GM06990 (cell line): ENCODE measurements at places on chromosomes 6 and 20.

DNA sequence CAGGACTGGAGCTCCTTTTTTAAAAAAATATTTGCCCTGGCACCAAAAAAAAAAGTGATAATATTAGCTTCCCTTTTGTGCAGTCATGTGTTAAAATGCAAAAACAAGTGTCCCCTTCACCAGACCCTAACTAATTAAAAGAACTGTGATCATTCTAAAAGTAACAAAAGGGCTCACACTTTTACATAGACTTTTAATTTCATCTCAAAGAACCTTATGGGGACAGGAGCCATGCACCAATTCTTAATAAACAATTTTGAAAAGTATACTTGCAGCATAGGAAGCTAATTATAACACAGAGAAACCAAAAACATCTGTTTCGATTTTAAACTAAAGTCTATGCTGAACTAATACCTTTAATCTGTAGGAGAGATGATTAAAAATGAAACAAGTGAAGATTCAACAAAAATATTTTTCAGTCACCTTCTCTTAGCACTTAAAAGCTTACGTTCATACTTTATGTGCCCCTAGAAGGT, 17.3 kb downstream of the STX7 start:
- peak; percentile 74 for DNase-seq

GRCh38 chr20:53652090-53652858, 58.6 kb upstream of the ZNF217 start:
- DNase-seq = peak; percentile 73

- no peak for DNase-seq
Observed at GRCh38 chr6:167997642-167998041, at the start of gene KIF25. Gene KIF25, plus strand, starts transcription at chr6:167997671. Its CDS starts 31,915 bp downstream, at chr6:168029586.

DNA sequence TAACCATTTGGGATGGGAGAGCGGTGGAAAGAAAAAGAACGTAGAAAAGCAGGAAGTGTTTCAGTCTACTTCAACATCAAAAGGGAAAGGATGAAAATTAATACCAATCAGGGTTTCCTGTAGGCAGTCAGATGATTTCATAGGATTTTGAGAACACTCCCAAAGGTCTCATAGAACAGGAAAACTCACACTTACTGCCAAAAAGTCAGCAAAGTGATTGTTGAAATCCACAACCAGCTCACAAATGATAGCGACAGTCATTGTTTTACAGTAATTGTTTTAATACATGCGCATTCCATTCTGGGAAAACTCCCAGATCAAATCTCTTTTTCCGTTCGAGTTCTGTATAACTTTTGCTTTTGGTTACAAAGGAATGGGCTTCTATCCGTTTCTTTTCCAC, 5.3 kb upstream of the CNKSR3 start:
- DNase-seq = no peak

- no peak for DNase-seq
Observed at GRCh38 chr20:1338801-1339200, 9.9 kb upstream of the SDCBP2 start.

- peak; percentile 47 for DNase-seq
Observed at GRCh38 chr20:19692685-19693119, 65.4 kb upstream of the RIN2 start.

GRCh38 chr20:22381812-22382416, 202.5 kb downstream of the FOXA2 start:
- no peak for DNase-seq

DNA sequence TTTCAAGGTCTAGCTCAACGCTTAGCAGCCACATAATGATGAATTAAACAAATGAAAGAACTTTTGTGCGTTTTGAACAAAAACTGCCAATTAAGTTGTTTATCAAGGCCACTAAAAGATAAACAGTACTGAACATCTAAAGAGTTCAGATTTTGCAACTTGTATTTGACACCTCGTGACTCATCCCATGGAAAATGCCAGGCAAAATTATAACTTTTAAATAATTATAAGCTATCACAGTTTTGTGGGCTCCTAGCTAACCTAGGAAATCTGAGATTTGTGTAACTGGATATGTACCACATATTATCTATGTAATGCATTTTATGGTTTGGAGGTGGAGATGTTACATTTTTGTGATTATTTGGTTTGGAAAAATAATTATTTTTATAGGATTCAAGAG, 9.6 kb upstream of the BAG2 start:
- no peak for DNase-seq

DNA sequence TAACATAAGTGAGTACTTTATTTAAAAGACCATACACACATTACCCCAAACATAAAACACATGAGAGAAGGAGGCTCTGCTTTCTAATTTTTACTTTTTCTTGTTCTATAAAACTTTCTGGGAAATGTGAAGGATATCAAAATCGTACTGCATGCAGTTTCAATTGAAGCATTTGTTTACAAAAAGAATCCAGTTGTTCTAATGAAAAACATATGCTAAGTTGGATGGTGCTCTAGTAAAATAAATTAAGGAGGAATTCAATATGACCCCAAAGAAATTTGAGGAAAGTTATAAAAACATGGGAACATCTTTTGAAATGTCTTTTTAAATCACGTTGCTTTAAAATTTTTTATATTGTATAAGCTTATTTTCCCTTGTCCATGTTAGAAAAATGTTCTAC, 37.6 kb downstream of the OR2B6 start:
- DNase-seq = no peak

DNA sequence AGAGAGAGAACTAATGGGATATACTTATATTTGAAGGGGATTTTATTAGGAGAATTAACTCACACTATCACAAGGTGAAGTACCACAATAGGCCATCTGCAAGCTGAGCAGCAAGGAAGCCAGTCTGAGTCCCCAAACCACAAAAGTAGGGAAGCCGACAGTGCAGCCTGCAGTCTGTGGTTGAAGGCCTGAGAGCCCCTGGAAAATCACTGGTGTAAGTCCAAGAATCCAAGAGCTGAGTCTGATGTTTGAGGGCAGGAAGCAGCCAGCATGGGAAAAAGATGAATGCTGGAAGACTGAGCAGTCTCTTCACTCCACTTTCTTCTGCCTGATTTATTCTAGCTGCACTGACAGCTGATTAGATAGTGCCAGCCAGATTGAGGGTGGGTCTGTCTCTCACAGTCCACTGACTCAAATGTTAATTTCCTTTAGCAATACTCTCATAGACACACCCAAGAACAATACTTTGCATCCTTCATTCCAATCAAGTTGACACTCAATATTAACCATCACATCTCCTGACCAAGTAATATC, 823.9 kb downstream of the PHF3 start:
- no peak for DNase-seq

GRCh38 chr20:58711266-58712051, 18.9 kb downstream of the NPEPL1 start:
- no peak for DNase-seq

- no peak for DNase-seq
Observed at GRCh38 chr6:38153798-38154345, 334.3 kb downstream of the ZFAND3 start.

DNA sequence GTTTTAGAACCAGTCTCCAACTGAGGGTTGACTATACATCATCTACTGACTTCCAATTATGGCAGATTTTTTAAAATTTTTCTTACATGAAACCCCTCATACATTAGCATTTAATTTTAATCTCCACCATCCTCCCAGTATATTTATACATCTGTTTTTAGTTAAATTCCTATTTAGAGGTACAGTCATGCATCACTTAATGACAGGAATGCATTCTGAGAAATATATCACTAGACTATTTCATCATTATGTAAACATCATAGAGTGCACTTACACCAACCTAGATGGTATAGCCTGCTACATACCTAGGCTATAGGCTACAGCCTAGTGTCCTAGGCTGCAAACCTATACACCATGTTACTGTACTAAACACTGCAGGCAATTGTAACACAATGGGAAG, 316.7 kb upstream of the MARCKS start:
- DNase-seq = no peak

- no peak for DNase-seq
Observed at GRCh38 chr6:29884261-29884660, 56.6 kb downstream of the HLA-G start.

DNA sequence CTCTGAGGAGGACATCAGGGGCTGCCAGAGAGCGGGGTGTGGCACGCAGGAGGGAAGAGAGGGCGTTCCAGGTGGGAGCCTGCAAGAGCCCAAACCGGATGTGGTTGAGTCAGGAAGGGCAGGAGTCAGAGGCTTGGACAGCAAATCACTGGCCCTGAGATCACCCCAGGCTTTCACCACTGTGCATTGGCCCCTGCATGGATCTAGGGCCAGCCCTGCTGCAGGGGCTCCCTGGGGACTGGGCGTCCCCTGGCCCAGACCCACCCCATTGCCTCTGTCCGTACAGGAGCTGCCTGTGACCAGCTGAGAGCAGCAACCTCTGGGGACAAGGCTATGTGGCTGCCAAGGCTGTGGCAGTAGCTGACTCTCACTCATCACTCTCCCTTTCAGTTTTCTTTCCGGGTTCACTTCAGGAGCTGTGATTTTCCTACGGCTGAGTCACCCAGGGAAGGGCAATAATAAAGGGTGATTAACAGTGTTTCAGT, 33.9 kb downstream of the KCNK17 start:
- no peak for DNase-seq

- no peak for DNase-seq
Observed at GRCh38 chr20:3930265-3931206, 41.3 kb downstream of the PANK2 start.

- DNase-seq = no peak
Observed at GRCh38 chr6:155523821-155524651, 68.4 kb upstream of the NOX3 start.

- DNase-seq = no peak
Observed at GRCh38 chr20:49320460-49320859, 42.6 kb upstream of the ZNFX1 start.

- DNase-seq = no peak
Observed at GRCh38 chr6:123448306-123448884, 188.4 kb downstream of the TRDN start.

GRCh38 chr6:87682310-87682709, 19.7 kb downstream of the AKIRIN2 start:
- peak; percentile 34 for DNase-seq

- no peak for DNase-seq
Observed at GRCh38 chr20:35462351-35462750, 7.0 kb downstream of the CEP250 start.
